SK-N-MC (cell line): ENCODE measurements at places on chromosomes 1 and 21.

GRCh38 chr21:45546636-45547544, 4.7 kb upstream of the SLC19A1 start:
- no peak for DNase-seq

- no peak for DNase-seq
These were observed 39.0 kb downstream of the MRPL39 start for GRCh38 chr21:25568246-25568645.

DNA sequence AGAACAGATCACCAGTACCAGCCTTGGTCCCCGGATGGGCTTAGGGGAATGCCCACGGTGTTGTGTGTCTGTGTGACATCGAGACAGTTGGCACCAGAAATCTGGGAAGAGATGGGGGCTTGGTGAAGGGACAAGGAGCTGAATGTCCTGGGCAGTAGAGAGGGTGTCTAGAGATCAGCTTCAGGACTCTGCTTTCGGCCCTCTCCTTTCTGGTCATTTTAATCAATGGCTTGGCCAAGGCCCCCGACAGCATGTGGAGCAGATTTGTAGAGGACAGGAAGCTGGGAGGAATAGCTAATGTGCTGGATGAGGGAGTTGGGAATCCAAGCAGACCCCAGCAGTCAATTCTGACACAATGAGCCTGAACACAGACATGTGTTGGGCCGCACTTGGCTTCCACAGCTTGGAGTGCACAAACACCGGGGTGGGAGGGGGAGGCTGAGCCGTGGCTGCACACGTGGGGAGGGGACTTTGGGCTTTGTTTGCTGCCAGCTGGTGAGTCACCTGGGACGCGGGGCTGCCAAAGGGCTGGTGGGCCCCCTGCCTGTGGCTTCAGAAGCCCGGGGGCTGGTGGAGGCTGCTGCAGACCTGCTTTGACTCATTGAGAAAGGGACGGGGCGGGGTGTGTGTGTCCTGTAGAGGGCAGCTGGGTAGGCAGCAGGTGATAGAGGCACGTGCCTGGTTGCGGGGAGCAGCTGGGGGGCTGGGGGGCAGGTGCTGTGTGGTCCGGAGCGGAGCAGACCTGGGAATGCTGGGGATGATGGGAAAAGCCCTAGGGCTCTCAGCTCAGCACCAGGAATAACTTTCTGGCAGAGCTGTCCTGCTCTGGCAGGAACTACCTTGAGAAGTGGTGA, 20.9 kb downstream of the SLC1A7 start:
- no peak for DNase-seq

DNA sequence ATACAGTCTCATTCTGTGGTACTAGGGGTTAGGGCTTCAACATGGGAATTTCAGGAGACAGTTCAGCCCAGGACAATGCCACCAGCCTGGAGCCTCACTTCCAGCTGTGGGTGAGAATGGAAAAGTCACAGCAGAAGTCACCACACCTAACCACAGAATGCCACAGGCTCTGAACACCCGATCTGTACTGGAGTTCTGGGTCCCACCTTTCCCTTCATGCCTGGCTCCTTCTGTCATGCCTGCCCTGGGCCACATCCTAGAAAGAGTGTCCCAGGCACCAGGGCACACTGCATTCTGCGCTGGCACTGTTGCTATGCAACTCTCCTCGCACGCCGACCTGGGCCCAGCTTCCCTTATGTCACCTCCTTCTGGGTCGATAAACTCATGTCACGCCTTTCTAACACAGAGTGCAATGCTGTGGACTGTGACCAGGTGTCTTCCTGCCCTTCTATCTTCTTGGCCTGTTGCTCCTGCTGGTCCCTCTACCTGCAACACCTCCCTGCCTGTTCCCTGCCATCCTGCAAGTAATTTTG, 21.2 kb downstream of the RCSD1 start:
- DNase-seq: no peak

DNA sequence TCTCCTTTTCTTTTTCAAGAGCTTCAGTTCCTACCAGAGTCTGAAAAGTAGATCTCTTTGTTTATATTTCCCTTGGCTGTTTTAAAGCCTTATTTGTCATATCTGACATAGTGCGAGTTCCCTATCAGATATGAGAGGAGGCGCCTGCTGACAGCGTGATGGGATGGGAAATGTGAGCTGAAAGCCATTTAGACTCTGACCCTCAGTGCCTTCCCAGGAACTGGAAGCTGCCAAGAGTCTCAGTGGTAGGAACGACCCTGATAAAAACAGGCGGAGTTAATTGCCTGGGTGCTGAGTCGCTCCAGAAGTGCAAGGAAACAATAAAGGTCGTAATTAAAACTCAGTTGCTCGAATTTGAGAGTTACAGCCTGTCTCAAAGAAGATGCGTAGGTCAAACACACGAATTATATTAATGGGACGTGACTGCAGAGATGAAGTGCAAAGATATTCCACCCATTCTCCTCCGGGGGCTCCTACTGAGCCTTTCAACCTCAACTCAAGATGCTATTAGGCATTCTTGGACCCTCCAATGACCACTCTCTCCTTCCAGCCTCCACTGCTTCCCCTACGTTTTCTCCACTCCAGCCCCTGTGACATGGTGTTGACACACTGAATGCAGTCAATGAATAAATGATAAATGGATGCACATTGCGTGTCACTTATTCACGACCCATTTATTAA, 84.6 kb downstream of the KAZN start:
- no peak for DNase-seq

GRCh38 chr1:27353166-27353565, 11.3 kb downstream of the SYTL1 start:
- DNase-seq: no peak

DNA sequence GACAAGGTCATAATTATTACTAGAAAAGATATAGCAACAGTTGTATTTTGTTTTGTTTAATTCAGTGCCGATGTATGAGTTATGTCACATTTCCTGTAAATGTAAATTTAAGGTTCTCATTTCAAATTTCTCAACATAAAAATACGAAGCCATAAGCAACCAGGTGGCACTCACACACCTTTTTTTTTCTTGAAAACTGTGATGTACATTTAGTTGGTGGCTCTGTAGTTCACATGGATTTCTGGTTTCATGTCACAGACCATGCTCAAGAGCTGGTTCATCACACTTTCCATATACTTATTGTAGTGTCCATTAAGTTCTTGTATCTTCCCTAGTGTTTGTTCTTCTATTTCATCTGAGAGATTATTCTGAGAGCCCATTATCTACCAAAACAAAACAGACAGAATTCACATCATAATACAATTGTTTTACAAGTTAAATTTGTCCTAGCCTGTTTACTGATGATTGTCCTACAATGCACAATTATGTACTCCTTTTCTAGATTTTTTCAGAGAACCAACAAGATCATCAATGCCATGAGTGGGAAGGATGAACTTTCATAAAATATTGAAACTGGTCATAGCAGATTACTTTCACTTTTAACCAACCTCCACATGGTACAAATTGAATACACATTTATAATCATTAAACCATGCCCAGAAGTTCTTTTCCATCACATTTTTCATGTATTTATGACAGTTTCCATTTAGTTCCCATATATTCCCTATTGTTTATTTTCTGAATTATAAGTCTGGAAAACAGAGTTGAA, 17.1 kb downstream of the ATP6V1G3 start:
- DNase-seq: no peak

DNA sequence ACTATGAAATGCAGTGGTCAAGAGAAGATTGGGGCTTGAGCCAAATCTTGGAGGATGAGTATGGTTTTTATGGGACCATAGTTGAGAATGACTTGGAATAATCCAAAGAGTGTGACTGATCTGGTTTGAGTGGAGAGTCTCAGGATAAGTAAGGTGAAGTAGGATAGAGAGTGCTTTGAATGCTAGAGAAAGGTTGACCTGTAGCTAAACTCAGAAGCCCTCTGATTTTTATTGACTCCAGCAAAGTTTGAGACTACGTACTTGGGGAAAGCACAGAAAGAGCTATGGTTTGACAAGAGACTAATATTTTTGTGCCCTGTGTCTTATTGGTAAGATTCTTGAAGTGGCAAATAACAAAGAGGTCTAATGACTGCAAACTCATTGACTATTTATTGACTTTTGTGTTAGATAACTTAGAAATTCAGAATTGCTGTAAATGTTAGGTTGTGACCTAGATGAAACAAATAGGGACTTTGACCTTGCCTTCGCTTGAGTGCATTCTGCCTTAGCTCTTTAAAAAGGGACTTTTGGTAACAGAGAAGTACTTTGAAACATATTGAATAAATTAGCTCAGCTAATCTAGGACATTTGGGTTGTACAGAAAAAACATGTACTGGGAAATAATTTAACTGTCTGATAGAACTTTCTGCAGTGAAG, 35.1 kb downstream of the UAP1 start:
- DNase-seq: no peak

DNA sequence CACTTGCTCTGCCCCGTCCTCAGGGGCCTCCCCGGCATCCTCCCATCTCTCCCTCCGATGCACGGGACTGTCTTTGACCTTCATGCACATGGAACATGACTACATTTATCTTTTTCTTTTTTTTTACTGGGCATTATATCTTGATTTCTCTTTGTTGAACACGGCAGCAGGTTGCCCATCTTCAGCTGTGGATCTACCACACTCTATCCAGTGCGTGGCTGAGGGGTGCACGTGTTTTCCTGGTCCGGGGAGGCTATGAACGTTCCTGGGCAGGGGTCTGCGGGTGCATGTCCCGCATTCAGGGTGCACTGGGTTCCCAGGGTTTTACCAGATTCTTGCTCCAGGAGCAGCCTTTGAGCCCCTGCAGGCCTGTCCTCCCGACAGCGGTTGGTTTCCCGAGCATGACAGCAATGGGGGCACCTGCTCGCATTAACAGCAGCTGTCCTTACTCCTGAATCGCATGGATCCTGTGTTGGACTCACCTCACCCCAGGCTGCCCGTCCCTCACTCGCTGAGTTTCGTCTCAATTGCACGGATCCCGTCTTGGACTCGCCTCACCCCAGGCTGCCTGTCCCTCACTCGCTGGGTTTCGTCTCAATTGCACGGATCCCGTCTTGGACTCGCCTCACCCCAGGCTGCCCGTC, 7.4 kb downstream of the POFUT2 start:
- no peak for DNase-seq

- no peak for DNase-seq
These were observed 119.0 kb downstream of the HIVEP3 start for GRCh38 chr1:41799723-41800122.

DNA sequence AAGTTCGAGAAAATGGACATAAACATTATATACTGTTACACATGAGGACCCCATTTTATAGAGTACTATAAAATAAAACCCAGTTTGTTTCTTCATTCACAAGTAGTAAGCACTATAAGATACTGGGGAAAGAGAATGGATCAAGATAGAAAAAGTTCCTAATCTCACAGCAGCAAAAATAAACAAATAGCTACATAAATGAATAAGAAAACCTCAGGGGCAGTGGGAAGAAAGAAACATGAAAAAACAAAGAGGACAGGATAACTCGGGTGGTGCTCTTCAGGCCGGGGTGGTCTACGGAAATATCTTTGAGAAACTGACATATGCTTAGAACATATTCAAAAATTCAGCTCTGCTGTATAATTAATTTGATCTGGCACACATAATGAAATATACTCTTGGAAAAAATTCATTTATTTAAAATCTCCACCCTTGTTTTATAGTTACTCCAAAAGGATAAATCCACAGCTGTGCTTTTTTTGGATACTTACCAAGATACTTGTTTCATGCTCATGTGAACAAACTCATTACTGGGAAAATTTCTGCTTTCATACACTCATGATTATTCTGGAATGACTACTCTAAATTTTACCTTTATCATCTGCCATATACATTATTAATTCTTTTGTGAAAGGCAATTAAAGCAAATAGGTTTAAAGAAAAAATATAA, 20.0 kb downstream of the CEP170 start:
- DNase-seq: no peak

DNA sequence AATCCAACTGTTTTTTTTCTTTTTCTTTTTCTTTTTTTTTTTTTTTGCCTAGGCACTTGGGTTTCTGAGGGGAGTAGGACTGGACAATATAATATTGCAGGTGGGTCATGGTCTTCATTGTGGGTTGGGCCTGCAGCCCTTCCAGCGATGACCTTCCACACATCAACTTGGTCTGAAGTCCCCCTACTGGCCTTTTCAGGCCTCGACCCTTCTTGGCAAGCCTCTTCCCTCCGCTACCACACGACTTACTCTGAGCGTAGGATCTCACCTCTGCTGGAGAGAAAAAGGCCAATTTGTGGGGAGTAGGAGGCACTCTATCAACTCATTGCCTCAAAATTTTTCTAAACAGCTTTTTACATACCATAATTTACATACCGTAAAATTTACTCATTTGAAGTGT, 51.1 kb upstream of the GRIK3 start:
- no peak for DNase-seq

- no peak for DNase-seq
These were observed 167.5 kb upstream of the DPYD start for GRCh38 chr1:98088381-98088780.

GRCh38 chr1:202621446-202621845, 88.8 kb downstream of the SYT2 start:
- no peak for DNase-seq

DNA sequence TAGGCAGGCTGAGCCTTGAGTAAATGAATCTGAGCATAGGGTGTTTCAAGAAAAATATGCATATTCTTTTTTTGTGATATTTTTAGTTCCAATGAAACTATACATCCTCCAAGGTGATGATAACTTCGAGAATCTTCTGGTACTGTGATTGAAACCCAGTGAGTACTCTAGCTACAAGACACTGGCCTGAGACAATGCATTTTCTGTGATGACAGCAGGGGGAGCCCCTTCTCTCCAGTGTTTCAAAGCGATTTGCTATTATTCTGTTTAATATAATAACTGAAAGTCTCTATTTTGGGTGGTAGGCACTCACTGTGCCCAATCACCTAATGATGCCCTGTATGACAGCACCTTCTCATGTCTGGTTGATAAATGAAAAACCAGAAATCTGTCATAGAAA, 12.1 kb downstream of the IRF2BP2 start:
- no peak for DNase-seq

GRCh38 chr1:184975208-184975870, 1.0 kb upstream of the NIBAN1 start:
- DNase-seq: no peak

GRCh38 chr1:159938211-159938852, 7.1 kb downstream of the IGSF9 start:
- DNase-seq: no peak

GRCh38 chr21:32728848-32729247, 1.0 kb upstream of the SYNJ1 start:
- DNase-seq: no peak

GRCh38 chr1:109764561-109765482, 1.1 kb upstream of the EPS8L3 start:
- DNase-seq: no peak

GRCh38 chr1:72892461-72892860, 610.1 kb upstream of the NEGR1 start:
- DNase-seq: no peak
